Lung microvascular endothelial cell (primary cell): ENCODE measurements at places on chromosomes 6 and 20. TPM values are rescaled to one million over a fixed set of nuclear protein-coding genes. Genes with fewer than 3 reads are reported as not detected.

The HSPA1B gene
- 23.8 and 30.2 TPM in 2 replicates for total RNA-seq

The CNPY3 gene
- total RNA-seq, result 16.6 and 38.1 TPM in 2 replicates

DNA sequence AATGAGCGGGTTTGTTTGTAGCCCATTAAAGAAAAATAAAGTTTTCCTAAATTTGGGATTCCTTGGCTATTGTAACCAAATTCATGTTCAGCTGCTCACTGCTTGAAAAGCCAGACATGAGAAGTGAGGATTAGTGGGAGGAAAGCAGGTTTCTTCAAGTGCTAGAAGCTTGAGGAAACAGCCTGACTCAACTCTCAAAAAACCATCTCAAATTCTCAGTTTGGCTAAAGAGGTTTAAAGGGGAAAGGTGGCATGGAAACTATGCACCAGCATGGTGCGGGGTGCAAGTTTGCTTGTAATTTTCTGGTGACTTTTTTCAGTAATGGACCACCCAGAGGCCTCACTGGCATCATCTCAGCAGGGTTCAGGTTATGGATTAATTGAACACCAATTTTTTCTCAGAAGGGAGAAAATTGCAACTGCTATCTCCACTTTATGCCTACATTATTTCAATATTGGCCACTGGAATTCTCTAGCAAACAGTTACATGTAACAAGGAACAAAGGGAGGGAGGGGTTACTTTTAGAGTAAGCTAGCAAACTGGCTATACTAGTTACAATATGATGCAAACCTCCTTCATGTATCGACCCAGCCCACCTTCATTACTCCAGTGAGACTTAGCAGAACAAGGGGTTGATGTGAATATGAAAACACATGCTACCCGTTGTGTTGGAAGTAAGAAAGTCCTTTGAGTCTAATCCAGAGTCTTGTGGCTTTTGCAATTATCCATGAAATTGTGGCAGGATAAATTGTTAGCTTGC lies 85.0 kb upstream of the IFNGR1 start:
- DNase-seq, result no peak

DNA sequence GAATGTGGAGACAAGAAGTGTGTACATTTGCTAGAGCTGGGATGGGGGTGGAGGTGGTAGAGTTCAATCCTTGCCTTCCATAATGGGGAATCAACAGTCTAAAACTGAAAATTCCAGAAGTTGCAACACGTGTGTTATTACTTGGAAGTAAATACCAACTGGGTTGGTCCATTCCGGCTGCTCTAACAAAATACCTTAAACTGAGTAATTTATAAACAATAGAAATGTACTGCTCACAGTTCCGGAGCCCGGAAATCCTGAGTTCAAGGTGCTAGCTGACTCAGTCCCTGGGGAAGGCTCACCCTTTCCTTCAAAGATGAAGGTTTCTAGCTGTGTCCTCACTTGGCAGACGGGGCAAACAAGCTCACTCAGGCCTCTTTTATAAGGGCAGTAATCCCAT lies 59.0 kb downstream of the RIN2 start:
- DNase-seq, result peak; percentile 99

DNA sequence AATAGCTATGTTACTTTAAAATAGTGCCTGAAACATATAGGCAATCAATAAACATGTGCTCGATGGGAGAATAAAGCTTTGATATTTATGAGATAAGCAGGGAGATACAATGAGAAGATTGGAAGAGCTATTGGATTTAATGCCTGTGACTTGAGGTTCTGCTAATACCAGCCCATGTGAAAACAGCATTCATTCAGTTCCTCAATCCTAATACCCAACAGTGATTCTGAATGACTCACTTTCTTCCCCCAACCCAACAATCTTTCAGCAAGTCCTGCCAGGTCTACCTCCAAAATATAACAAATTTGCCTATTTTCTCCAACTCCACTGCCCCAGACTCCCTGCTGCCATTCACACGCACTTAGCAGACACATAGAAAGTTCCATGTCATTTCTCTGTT lies 26.6 kb upstream of the KLHL31 start:
- no peak for DNase-seq

The CDK5RAP1 gene
- 14.6 and 17.7 TPM in 2 replicates for total RNA-seq

The ADAM33 gene
- under 0.01 TPM in 1 of 2 replicates, not detected in the other for total RNA-seq

DNA sequence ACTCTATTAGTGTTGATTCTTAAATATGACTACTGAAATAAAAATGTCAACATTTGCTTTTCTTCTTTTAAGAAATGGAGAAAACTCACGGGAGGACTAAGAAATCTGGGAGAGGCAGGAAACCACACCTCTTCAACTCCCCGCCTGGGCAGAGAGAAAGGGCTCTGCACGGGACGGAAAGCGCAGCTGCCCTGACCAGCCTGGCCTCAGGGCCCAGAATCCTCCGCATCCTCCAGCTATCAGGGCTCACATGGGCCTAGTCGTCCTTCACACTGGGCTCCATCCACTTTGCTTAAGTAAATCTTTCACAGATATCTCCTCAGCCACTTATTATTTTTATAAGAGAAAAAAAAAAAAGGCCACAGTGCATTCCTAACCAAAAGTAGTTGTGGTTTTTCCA lies 215.1 kb downstream of the TBXT start:
- no peak for DNase-seq
